AML-193 (cell line): ENCODE measurements at places on chromosomes 2 and 18.

GRCh38 chr2:218249691-218250090, 11.1 kb upstream of the GPBAR1 start:
- DNase-seq, result no peak

DNA sequence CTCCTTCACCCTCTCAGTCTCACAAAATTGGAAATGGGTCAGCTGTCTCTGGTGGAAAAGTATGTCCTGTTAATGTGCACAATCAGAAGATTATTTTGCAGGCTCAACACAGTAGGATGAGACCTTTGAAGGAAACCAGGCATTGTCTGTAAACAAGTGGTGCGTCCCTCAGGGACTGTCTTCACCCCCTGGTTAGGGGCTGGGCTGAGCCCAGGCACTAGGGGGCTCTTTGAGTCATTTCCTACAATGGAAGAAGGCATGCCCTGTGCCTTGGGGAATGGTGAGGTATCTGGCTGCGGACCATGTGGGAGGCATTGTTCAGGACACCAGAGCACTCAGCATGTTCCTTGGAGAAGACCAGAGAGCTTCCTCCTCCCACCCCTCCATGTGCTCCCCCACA, 26.8 kb downstream of the PKDCC start:
- DNase-seq, result no peak

DNA sequence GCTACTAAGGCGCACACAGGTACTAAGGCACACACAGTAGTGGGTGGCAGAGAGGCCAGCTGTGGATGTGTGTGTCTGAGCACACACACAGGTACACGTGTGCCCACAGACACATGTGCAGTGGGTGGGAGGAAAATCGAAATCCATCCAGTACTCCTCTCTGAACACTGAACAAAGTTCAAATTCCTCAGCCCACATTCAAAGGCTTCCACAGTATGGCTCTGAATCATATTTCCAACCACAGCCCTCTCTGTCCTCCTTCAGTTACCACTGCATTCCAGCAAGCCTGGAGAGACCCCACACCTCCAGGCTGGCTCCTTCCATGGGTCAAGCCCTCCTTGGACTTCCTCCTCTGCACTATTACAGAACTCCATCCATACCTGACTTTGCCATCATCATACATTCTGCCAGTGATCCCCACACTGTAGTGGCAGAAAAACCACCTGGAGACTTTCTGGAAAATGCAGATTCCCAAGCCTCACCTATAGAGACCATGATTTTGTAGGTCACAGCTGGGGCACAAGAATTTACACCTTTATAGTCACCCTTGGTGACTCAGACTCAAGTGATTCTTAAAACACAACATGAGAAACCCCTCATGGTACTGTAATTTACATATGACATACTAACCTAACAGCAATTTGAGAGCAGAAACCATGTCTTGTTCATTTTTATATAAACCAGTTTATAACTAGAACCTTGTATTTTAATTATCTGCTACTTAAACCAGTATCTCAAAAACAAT, 31.4 kb downstream of the EPG5 start:
- no peak for DNase-seq

DNA sequence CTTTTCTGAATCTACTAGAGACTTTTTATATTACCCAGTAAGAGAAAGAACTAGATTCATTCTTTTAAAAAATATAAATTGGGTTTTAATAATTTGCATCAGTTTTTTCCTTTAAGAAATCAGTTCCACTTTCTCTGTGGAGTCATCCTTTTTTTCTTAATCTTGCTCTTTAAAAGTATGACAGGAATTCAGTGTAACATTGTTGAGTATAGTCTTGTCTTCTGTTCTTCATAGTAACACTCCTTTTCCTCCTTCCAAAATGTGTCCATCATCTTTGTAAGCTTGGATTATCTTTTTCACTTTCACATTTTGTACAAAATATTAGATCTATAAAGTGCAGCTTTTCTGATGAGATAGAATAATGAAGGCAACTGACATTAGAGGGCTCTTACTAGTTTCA, 135.4 kb downstream of the HAUS1 start:
- no peak for DNase-seq

- DNase-seq, result no peak
Observed at GRCh38 chr18:34321066-34321465, 96.4 kb upstream of the NOL4 start.

DNA sequence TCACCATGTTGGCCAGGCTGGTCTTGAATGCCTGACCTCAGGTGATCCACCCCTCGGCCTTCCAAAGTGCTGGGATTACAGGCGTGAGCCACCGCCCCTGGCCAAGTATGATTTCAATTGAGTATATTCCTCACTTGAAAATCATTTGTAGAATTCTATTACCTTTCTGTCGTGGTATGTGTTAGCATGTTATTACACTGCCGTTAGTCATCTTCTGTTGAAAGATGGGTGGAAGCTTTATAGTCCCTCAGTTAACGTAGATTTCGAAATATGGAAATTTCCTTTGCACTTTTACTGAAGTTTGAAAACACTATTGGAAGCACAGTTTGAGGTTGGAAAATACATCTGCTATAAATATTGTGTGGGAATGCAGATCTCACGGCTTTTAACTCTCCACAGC, 14.7 kb downstream of the NIFK start:
- no peak for DNase-seq

- no peak for DNase-seq
Observed at GRCh38 chr2:24683408-24683807, 109.8 kb downstream of the PTRHD1 start.

DNA sequence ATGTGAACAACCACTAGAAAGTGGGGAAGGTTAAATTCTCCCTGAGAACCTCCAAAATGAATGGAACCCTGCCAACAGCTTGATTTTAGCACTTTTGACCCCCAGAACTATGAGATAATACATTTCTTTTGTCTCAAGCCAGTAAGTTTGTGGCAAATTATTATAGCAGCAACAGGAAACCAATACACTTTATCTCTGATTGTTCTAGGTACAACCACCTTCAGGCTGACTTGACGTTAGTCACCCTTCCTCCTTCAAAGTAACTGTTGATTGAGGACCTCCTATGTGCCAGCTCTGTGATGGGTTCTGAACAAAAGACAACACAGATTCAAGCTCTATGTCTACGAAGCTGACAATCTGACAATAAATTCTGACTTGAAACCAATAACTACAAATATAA, 318.9 kb downstream of the NCKAP5 start:
- no peak for DNase-seq

GRCh38 chr2:236936446-236936940, 149.2 kb upstream of the COPS8 start:
- DNase-seq, result no peak

DNA sequence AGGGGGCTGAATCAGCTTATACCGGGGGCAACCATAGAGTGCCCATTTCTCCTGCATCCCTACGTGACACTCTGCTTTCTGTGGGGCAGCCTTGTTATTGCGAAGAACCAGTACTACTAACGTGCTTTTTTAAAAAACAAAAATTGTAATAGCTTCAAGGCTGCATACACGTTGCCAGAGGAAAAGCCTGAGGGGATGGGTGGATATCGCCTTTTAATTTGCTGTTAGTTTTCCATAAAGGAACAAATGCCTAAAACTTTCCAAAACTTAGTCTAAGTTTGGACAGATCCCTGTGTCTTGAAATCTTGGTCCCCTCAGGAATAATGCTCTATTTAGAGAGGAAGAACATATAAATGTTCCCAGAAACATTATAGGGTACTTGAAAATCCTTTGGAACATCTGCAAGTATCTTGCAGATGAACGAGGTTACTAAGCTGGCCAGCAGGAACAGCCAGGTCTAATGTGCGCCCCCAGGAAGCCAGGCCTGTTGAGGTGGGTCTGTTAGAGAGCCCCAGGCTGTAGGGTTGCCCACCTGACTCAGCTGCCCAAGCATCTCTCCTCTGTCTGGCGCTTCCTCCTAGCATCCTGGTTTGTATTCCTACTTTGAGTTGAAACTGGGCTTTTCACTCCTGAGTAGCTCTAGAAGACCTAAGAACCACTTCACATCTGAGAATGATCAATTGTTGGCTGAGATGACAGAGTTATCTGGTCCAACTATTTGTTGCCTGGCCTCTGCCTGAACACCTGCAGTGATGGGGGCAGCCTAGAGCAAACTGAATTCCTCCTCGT, 96.9 kb downstream of the TGOLN2 start:
- no peak for DNase-seq

- no peak for DNase-seq
Observed at GRCh38 chr18:27428120-27428519, 243.0 kb upstream of the CHST9 start.

DNA sequence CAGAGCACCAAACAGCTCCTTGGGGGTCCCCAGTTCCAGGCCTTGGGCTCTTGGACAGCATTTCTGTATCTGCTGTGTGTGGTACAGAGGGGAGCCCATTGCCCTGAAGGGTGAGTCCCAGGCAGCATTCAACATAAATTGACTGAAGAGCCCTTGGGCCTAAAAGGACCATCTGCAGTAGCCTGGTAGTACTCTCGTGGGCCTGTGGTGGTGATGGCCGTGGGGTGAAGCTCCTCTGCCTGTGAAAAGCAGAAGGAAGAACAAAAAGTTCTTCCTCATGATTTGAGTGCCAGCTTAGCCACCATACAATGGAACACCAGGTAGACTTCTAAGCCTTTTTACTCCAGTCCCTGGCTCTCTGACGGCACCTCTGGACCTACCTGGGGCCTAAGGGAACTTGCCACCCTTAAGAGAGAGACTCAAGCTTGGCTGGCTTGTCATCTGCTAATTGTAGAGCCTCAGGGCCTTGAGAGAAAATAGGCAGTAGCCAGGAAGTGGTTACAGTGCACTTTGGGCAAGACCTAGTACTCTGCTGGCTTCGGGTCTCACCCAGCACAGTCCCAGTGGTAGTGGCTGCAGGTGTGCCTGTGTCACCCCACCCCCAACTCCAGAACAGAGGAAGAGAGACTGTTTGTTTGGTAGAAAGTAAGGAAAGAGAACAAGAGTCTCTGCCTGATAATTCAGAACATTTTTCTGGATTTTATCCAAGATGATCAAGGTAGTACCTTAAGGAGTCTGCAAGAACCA, 84.6 kb upstream of the CERS6 start:
- DNase-seq, result no peak

GRCh38 chr2:44674473-44675284, 266.8 kb upstream of the SIX3 start:
- no peak for DNase-seq

DNA sequence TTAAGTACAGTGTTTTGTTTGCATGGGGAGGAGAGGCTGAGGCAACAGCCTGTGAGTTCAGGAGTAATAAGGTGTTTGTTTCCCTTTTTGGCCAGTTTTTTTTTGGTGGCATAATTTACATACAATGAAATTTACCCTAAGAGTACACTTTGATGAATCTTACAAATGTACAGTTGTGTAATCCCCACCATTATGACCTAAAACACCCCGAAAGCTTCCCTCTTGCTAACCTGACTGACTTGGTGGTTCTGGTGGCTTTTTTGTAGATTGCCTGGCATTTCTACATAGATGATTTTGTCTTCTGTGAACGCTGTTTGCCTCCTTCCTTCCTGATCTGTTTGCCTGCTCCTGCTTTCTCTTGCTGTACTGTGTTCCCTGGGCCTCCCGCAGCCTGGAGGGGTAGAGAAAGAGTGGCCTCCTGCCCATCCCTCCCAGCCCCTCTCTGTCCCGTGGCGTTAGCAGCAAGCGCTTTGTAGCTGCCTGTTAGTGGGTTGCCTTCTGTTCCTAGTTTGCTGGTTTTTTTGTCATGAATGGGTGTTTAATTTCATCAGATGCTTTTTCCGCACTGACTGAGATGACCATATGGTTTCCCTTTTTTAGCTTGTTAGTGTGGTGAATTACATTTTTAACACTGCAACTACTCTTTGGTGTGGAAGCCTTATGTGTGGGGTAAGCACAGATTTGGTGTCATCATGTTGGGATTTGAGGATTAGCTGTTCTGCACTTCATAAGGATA, 32.1 kb downstream of the ASAP2 start:
- DNase-seq, result no peak

GRCh38 chr2:41194230-41194629, 742.3 kb upstream of the SLC8A1 start:
- DNase-seq, result no peak

GRCh38 chr2:149745396-149746230, 158.0 kb upstream of the MMADHC start:
- DNase-seq, result no peak

GRCh38 chr2:98137196-98137595, 50.2 kb downstream of the VWA3B start:
- DNase-seq, result no peak

GRCh38 chr2:216389570-216389969, 17.3 kb upstream of the MARCHF4 start:
- DNase-seq, result no peak

DNA sequence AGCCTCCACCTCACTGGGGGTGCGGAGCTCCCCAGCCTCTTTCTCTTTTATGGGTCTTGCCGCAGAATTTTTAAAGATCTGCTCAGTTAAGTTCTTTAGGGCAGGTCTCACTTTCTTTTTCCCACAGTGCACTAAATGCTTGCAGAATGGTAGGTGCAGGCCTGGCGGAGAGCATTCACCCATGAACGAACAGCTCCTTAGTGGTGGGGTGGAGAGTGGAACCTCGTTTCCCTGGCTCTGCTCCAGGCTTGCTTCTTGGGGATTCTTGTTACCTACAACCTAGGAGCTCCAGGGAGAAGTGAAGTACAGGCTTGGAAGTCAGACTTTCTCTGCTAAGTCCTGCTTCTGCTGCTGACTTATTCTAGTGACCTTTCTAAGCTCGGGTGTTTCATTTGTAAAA, 70.3 kb upstream of the PXDN start:
- DNase-seq, result no peak

GRCh38 chr2:225584796-225585195, 185.3 kb downstream of the NYAP2 start:
- no peak for DNase-seq

DNA sequence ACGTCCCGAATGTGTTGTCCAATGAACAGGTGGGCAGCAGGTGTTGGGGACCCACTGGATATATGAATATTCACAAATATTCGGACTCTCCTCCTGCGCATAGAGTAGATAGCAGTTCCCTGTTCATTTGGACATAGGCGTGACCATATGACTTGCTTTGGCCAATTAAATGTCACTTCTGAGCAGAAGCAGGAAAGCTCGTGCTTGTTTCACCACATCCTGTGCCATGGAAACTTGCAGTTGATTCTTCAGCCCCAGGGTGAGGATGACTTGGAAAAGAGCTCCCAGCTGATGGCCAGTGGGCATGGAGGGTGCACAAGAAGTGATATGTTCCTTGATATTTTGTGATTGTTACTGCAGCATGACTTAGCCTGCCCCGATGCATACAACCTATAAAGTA, 52.6 kb downstream of the PTPRM start:
- DNase-seq, result no peak

DNA sequence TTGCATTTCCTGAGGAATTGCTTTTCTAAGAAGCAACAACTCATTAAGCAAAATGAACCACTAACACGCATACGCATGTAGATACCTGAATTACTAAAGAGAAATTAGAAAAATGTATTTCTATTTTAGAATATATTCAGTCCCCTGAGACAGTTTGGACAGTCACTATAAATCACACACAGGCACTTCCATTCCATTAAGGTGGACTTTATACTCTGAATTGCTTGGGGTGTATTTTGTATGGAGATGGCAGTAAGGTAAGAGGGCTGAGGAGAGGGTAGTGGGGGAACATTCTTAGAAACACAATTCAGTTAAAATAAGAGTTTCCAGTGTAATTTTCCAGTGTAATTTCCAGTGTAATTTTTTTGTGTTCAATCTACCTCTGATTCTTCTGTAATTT, 1.8 kb downstream of the CCDC141 start:
- no peak for DNase-seq
